ENCODE measurements at places on chromosomes 13 and 19.

GRCh38 chr13:97388373-97388772 is 45.6 kb upstream of the RAP2A start:
- no peak for DNase-seq

DNA sequence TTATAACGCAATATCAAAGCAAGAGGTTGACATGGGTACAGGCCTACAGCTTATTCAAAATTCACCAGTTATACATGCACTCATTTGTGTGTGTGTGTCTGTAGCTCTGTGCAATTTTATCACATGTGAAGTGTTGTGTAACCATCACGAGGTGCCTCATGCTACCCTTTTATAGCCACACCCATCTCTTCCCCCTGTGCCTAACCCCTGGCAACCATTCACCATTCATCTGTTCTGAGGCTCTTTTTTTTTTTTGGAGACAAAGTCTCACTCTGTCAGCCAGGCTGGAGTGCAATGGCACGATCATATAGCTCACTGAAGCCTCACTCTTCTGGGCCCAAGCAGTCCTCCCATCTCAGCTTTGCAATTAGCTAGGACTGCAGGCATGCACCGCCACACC is 78.4 kb downstream of the DPF1 start:
- DNase-seq, result no peak

DNA sequence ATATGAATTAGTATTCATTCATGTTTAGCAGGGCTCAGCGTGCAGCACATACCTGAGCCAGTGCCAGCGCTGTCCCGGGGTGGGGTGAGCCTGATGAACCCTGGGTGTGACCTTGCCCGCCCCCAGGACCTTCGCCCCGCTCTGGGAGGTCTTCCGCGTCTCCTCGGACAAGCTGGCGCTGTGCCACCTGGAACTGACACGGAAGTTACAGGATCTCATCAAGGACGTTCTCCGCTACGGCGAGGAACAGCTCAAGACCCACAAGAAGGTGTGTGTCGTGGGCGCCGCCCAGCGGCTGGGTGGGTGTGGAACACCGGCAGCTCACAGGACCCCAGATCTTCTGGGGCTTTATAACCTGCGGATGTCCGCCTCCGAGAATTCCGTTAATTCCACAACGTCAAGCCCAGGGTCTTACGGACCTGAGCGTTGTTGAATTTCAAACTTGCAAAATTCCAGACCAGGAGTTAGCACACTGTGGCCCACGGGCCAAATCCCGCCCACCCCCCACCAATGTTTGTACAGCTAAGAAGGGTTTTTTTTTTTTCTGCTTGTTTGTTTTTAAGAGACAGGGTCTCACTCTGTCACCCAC is 15.4 kb downstream of the FCHO1 start:
- DNase-seq, result peak; percentile 70

- no peak for DNase-seq
These were observed 48.6 kb downstream of the FOXO1 start for GRCh38 chr13:40617801-40618356.

DNA sequence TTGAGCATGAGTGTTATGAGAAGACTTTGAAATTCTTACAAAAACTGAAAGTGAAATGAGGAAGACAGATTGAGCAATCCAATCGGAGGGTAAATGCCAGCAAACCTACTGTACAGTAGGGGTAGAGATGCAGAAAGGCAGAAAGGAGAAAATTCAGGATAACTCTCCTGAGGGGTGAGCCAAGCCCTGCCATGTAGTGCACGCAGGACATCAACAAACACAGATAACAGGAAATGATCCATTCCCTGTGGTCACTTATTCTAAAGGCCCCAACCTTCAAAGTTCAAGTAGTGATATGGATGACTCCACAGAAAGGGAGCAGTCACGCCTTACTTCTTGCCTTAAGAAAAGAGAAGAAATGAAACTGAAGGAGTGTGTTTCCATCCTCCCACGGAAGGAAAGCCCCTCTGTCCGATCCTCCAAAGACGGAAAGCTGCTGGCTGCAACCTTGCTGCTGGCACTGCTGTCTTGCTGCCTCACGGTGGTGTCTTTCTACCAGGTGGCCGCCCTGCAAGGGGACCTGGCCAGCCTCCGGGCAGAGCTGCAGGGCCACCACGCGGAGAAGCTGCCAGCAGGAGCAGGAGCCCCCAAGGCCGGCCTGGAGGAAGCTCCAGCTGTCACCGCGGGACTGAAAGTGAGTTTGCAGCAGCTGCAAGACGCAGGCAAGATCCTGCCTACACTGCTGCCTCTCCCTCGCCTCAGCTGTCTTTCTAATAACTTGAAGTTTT is at the start of gene TNFSF13B:
TSS of gene TNFSF13B (plus strand) at position 118 of the 728 bp plus-strand sequence. CDS start at position 296, 178 bp downstream.
- DNase-seq, result no peak

DNA sequence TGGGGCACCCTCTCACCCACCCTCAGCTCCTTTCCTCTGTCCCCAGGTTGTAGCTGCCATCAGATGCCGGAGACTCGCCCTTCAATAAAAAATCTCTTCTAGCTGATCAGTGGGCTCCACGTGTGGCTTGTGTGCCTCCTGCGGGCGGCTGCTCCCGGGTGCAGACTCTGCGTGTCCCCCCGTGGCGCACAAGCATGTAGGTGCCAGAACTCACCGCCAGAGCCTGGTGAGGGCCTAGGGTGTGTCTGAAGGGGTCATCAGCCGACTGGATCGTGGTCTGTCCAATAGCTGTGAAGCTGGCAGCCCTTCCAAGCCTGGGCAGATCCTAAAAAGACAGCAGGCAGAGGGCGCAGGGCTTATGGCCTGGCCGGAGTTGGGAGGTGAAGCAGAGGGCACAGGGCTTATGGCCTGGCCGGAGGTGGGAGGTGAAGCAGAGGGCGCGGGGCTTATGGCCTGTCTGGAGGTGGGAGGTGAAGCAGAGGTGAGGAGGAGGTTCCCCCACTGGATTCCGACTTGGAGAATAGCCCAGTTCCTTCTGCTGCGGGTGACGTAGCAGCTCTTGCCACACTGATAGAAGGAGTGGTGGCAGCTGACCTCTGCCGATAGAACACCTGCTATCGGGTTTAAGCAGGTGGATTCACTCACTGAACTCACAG is 11.7 kb downstream of the NOP53 start:
- no peak for DNase-seq

GRCh38 chr19:45355910-45356309 is 14.5 kb downstream of the ERCC2 start:
- no peak for DNase-seq
